ENCODE measurements at places on chromosomes 2 and 18.
A peak's percentile ranks its signal among the peaks of the same experiment; 100 is the strongest.

GRCh38 chr2:30716123-30716900, 90.9 kb downstream of the CAPN13 start:
- no peak for DNase-seq

GRCh38 chr2:109164739-109165221, 35.8 kb downstream of the SH3RF3 start:
- DNase-seq: no peak

- DNase-seq: no peak
Observed at GRCh38 chr18:39037925-39038324, 1472.3 kb upstream of the CELF4 start.

DNA sequence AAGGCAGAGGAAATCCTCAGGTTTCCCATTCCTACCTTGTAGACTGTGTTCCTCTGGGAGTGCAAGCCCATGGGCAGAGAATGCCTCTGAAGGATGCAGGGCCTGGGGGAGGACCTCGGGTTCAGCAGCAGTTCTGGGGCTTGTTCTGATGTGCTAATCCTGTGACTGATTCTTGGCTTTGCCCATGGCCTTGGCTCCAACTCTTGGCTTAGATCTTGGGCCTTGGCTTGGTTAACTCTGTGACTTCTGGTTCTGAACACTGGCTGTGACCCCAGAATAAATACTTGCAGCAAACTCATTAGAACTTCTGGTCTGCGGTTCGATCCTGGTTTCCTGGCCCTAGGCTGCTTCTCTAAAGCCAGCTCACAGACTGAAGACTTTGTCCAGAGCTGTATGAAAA, 366.9 kb upstream of the ZEB2 start:
- no peak for DNase-seq

DNA sequence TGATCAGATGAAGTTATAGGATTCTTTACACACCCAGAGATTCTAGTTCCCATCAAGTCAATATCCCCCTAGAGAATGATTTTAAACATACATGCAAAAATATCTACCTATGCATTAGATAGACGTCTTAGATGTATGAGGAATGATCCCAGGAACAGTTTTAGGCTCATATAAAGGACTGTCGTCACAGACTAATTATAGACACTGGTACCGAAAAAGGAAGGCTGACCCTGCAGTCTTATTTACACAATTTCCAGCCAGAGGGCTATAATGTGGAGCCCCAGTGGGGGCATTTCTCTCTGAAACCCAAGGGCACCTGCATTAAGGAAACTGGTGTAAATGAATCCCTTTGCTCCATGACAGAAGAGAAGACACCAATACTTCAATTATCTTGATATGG, 170.4 kb downstream of the ZNF521 start:
- DNase-seq: no peak

DNA sequence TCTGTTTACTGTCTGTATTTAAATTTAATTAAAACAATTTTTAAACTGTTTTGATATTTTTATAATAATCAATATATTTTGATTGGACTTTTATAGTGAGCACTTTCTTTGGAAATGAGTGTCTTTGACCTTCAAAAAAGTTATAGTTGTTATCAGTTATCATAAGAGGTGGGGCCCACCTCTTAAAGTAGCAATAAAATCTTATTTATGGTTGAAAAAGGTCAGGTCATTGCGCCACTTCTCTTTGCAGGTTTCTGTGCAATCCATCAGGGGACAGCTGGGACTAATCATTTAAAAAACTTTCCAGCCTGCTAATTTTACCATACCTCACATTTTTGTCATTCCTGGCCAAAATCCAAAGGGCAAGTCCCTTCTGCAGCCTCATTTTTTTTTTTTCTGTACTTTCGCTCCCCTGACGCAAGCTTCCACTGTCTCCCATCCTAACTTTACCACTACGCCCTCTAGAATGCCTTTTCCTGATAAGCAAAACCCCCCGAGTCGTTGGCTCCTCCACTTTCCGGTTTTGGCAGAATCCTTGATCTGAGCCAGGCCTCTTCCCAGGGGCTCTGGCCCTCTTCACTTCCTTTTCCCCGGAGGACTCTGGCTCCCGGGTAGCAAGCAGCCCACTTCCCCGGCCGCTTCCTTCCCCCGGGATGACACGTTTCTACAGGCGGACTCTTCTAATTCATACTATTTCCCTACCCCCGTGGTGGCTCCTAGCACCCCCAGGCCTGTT, 1.1 kb upstream of the SEH1L start:
- no peak for DNase-seq

DNA sequence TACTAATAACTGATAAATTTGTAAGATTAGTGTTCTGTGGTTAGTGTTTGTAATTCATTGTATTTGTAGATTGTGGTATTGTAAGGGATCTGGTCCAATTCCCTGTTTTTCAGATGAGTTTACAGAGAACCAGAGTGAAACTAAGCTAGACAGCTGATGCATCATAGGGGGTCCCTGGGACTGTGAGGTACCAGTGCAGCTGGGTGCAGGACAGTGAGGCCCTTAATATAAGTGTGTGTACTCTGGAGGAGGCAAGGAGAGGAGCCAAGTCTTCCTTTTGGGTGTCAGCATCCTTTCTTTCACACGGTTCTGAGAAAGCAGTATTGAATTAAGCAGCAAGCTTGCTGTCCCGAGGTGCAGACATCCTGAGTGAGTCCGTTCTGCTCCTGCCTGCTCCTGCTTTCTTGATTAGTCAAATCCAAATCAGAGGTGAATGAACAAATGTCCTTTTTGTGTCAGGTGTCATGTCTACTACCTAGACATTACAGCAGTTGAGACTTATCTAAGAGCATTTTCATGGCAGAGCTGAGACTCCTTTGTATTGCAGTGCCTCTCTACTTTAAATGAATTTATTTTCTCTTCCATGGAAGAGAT, 194.9 kb downstream of the MCFD2 start:
- no peak for DNase-seq

DNA sequence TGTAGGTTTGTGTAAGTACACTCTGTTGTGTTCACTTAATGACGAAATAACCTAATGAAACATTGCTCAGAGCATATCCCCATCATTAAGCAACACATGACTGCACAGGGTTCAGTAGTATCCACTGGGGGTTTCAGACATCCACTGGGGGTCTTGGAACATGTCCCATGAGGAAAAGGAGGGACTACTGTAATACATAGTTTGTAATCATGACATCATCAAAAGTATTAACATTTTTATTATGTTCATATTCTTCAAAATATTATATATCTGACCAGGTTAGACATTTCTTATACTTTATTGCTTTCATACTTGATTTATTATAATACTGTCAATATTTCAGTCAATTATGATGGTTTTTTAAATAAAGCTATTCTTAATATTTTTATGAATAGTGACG, 54.4 kb upstream of the EMILIN2 start:
- DNase-seq: no peak

GRCh38 chr2:152222975-152223637, 47.5 kb upstream of the STAM2 start:
- peak; percentile 48 for DNase-seq

All from NCI-H2107 (cell line).